ENCODE measurements at places on chromosomes 7 and 10. TPM values are rescaled to one million over a fixed set of nuclear protein-coding genes. Genes with fewer than 3 reads are reported as not detected.

The PDCD11 gene
- 37.2 TPM for total RNA-seq

The C10orf95 gene
- total RNA-seq: not detected

The VIM gene
- 6,217 TPM for total RNA-seq

The ADGRA1 gene
- total RNA-seq: not detected

The CYP2C8 gene
- total RNA-seq: not detected
